Dermis lymphatic vessel endothelial cell (primary cell): ENCODE measurements at places on chromosomes 1 and 21. TPM values are rescaled to one million over a fixed set of nuclear protein-coding genes. Genes with fewer than 3 reads are reported as not detected.

The SLC1A7 gene
- total RNA-seq, result not detected in 2 replicates

The CELSR2 gene
- 0.43 and 0.65 TPM in 2 replicates for total RNA-seq

The PGLYRP3 gene
- not detected in 2 replicates for total RNA-seq

The FCAMR gene
- total RNA-seq, result not detected in 2 replicates

The FCRL5 gene
- not detected in 2 replicates for total RNA-seq

The TDRD10 gene
- total RNA-seq, result 5.1 and 7.5 TPM in 2 replicates

The GUCA2B gene
- not detected in 2 replicates for total RNA-seq

The ANGPTL1 gene
- not detected in 2 replicates for total RNA-seq

The ELF3 gene
- total RNA-seq, result under 0.01 and 0.09 TPM in 2 replicates

The KCNA2 gene
- under 0.01 TPM in 1 of 2 replicates, not detected in the other for total RNA-seq

The ALPL gene
- 0.22 and 0.26 TPM in 2 replicates for total RNA-seq

The HSD11B1 gene
- total RNA-seq, result not detected in 2 replicates

The RBM11 gene
- not detected in 2 replicates for total RNA-seq

The C1QA gene
- not detected in 2 replicates for total RNA-seq

The FAM20B gene
- total RNA-seq, result 28.9 and 29.0 TPM in 2 replicates

The OR2T2 gene
- not detected in 2 replicates for total RNA-seq

The C1orf185 gene
- not detected in 2 replicates for total RNA-seq

The RWDD3 gene
- 12.4 and 18.1 TPM in 2 replicates for total RNA-seq

The KCNA3 gene
- total RNA-seq, result not detected in 2 replicates

The PDPN gene
- 48.9 and 62.9 TPM in 2 replicates for total RNA-seq

The CD5L gene
- not detected in 2 replicates for total RNA-seq

The ZNF648 gene
- not detected in 2 replicates for total RNA-seq

The IL12RB2 gene
- 0.11 TPM in 1 of 2 replicates, not detected in the other for total RNA-seq

The CELA2B gene
- not detected in 2 replicates for total RNA-seq

The AMPD1 gene
- not detected in 2 replicates for total RNA-seq

The TP73 gene
- total RNA-seq, result not detected in 2 replicates

The PTAFR gene
- 0.09 and 0.11 TPM in 2 replicates for total RNA-seq

The FAM72B gene
- total RNA-seq, result 2.1 and 2.7 TPM in 2 replicates

The KIRREL1 gene
- total RNA-seq, result 17.7 and 18.7 TPM in 2 replicates

The SPRR2E gene
- total RNA-seq, result not detected in 2 replicates

The RSPH1 gene
- total RNA-seq, result not detected in 2 replicates

The ALG14 gene
- total RNA-seq, result 1.5 and 2.3 TPM in 2 replicates

The DMBX1 gene
- not detected in 2 replicates for total RNA-seq

The PAFAH2 gene
- 8.3 and 13.9 TPM in 2 replicates for total RNA-seq

The GCSAML gene
- total RNA-seq, result 0.11 TPM in 1 of 2 replicates, not detected in the other

The OSCP1 gene
- 3.6 and 5.0 TPM in 2 replicates for total RNA-seq
